Renal cortical epithelial cell (primary cell): ENCODE measurements at places on chromosomes 13 and 19.

- DNase-seq: no peak
Observed at GRCh38 chr13:25116044-25116443, 20.1 kb downstream of the PABPC3 start.

GRCh38 chr19:2072757-2073551, 21.9 kb upstream of the MKNK2 start:
- DNase-seq: no peak

DNA sequence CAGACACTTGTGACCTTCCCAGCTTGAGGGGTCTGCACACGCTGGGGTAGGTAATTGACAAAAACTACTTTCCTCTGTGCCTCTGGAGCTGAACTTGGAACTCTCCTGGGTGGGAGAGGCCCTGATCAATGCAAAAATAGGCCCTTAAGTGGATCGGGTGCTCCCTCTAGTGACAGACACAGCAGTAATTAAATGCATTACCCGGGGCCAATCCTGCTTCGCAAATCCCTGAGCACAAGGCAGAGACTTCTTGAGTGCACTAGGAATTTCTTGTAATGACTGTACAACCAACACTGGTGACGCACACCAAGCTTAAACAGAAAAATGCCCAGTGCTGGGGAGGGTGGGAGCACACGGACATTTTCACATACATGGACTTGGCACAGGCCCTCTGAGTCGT, 10.6 kb upstream of the UBE2S start:
- DNase-seq: peak; percentile 74

DNA sequence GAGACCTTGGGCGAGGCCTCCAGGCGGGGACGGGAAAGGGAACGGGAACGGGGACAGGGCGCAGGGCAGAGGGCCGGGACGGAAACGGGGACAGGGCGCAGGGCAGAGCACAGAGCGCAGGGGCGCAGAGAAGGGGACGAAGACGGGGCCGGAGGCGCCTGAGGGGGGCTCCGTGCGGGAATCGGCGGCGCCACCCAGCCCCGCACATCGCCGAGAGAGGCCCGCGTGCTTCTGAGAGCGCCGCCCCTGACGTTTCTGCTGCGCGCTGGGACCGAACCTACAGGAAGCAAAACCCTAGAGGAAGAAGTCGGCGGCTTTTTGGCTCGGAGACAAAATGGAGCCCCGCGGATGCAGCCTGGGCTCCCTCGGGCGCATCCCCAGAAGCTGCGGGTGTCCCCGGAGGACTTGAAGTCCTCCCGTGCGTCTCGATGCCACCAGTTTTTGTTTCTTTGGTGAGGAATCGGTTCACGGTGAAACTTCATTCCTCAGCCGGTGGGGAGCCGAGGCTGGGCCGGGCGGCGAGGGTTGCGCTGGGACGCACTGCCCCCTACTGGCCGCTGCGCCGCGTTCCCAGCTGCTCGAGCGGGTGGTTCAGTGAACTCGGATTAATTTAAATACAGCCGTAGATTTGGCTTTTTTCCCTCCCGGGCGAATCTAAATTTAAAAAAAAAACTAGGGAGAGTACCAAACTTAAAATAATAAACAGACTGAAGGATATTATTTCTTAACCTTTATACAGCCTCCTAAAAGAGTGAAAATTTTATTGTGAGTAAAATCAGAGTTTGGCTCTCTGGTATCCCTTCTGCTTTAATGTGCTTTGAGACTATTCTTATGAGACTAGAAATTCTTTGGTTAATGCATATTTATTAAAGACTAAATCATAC, 350.0 kb upstream of the ARGLU1 start:
- DNase-seq: peak; percentile 23

DNA sequence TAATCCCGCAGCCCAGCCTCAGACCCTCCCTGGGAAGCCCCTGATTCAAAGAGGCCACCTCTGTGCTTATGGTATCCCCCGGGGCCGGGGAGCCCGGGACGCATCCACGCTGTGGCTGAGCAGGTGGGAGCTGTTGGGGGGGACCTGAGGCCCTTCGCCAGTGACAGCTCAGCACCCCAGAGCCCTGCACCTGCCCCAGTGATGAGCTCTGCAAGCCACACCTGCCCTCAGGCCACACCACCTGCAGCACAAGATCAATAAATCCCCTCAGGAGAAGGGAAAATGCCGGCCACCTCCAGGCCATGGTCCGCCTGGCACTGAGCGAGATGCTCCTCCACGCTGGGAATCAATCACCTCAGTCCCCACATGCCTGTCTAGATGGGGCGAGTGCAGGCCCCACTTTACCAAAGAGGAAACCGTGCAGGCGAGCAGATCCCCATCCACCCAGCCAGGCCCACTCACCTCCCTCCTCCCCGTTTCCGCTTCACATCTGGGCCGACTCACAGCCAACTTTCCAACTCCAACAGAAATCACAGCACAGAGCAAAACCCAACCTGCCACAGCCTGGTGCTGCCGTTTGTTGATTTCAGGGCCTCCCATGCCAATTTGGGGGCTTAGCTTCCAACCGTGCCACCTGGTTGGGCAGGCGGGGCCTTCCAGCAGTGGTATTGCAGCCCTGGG, 12.8 kb downstream of the MOB3A start:
- DNase-seq: no peak

DNA sequence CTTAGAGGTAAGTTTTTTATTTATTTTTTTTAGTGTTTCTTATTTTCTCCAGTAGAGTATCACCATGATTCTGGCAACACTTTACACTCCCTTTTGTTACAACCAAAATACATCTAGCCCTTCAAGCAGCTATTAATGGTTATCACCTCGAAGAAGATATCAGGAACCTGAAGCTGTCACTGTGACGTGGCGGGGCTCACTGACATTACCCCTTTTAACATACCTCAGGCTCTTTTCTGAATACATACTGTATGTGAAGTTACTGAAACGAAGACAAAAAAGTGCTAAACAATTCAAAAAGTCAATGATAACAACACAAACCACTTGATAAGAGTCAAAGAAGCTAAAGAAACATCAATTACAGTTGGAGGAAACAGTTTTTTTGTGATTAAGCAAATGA, 1218.7 kb downstream of the EFNB2 start:
- DNase-seq: no peak

GRCh38 chr19:20252613-20253012, 85.6 kb downstream of the ZNF486 start:
- DNase-seq: no peak

GRCh38 chr13:97004096-97004876, 10.0 kb upstream of the OXGR1 start:
- no peak for DNase-seq

- DNase-seq: peak; percentile 2
Observed at GRCh38 chr19:52896431-52897137, 851 bp downstream of the ZNF320 start.

DNA sequence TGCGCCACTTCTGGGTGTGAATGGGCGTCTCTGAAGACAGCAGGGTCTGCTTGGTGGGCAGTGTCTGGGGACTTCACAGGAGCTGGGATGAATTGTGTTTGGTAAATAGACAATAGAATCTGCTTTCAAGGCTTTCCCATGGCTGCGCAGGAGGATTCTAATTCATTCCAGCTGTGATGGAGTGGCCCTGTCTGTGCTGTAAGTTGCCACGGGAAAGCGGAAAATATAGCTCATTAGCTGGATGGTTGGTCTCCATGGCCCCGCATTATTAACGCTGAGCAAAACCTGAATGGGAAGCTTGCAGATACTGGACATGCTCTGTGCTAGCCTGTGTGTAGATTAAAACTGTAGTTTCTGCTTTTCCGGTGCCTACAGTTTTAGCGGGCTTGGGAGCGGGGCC, 15.6 kb upstream of the C1QTNF9 start:
- no peak for DNase-seq

DNA sequence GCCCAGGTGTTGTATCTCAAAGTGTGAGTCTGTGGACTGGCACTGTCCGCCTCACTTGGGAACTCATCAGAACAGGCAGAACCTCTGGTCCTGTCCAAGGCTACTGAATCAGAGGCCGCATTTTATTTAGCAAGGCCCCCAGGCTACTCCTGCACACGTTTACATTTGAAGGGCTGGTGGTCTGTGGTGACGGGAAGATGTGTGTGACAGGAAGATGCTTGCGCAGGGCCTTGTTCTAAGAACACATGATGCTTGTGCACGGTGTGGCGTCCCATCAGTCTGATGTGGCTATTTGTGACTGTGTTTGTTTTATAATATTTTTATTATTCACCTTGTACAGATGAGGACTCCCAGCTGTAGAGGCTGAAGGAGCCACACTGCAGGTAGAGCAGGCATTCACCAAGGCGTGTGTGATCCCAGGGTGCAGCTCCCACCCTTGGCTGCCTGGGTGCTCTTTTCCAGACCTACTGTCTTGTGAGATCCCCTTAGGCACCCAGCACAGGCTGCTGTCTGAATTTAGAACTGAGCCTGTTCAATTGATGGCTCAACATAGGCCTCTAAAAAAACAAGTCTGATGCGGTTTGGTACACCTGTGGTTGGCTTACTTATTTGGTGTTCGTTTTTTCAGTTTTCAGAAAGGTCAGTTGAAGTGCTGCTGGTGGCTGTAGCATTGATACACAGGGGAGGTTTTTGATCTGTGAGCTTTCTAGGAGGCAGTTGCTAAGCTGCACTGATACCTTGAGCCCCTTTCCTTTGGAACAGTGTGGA, 3.1 kb downstream of the SLC25A15 start:
- DNase-seq: no peak

GRCh38 chr13:27920677-27921420, 1.0 kb downstream of the PDX1 start:
- no peak for DNase-seq

GRCh38 chr13:51697181-51697580, 106.8 kb downstream of the DHRS12 start:
- no peak for DNase-seq

GRCh38 chr19:45451131-45451849, 16.5 kb upstream of the FOSB start:
- DNase-seq: peak; percentile 69

DNA sequence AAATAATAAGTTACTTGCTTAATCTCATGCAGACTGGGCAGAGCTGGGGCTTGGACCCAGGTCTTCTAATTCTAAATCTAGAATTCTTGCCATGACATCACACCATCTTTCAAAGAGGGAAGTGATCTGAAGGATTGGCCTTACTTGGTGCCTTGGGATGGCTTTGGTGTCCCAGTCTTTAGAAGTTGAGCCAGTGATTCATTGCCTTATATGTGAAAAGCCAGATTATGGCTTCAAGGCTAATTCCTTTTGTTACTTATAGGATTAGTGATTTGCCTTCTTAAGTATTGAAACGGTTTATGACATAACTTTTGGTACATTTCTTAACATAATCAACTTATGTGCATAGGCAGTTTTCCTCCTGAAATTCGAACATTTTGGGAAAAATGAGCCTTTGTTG, 14.9 kb downstream of the COG3 start:
- DNase-seq: no peak

DNA sequence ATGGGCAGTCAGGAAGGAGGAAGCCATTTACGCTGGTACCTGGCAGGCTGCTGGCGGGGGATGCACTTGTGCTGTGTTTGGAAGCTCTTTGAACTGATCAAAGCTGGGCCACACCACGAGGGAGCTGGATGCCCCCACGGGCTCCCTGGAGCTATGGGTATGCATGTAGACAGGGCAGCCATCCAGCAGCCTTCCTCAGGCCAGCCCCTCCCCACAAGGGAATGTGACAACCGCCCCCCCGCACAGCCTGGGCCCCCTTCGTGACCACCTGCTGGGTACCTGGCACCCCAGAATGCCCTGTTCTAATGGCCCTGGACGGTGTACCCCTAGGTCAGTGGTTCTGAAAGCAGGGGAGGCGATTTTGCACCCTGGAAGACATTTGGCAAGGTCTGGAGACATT, 42.5 kb upstream of the C19orf12 start:
- DNase-seq: no peak

GRCh38 chr19:31504221-31504620, 155.0 kb upstream of the TSHZ3 start:
- no peak for DNase-seq

DNA sequence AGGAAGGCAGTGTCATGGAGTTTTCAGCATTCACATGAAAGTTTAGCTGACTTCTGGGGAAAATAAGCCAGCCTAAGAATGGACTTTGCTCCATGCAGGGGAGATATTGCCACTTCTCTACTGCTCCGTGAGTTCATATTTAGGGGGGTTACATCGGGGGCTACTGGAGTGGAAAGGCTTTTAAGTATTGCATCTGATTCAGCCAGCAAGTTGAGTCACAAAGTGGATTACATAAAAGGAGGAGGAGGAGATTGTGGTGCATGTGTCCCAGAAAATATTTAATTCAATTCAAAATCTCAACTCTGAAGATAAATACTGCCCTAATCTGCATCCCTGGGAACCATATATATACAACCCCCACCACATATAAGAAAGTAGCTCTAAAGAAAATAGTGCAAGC, 617.2 kb downstream of the DCT start:
- peak; percentile 65 for DNase-seq

- DNase-seq: peak; percentile 28
Observed at GRCh38 chr19:50556282-50557008, 11.8 kb downstream of the LRRC4B start.

DNA sequence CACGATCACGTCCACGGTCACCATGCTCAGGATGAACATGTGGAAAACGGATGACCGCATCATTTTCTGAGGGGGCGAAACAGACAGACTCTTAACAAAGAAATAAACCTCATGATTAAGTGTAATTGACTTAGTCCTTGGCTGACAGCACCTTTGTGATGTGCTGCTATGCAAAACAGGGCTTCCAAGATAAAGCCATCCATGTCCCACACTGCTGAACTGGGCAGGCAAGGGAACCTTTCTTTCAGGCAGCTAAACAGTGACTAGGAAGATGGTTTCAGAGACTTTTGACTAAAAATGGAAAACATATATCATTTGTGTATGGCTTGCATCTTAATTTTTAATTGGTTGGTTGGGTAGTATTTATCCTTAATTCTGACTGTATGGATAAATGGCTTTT, 157.8 kb downstream of the NALCN start:
- DNase-seq: no peak

DNA sequence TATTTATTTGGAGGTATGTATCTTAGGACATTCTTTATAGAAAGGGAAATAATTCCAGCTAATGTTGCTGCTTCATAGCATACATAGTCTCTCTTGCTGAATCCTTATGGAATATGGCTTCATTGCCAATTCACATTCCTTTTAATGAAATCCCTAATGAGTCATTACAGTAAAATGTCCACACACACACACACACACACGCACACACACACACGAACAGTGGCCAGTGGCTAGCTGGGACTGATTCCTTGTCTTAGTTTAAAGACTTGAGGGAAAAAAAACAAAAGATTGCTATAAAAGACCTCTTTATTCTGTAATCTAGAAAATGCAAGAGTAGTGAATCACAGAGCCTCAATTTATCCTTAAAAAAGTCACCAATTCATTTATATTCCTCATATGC, 301.6 kb downstream of the SLITRK6 start:
- no peak for DNase-seq

GRCh38 chr19:31330237-31330636, 19.0 kb downstream of the TSHZ3 start:
- DNase-seq: no peak

DNA sequence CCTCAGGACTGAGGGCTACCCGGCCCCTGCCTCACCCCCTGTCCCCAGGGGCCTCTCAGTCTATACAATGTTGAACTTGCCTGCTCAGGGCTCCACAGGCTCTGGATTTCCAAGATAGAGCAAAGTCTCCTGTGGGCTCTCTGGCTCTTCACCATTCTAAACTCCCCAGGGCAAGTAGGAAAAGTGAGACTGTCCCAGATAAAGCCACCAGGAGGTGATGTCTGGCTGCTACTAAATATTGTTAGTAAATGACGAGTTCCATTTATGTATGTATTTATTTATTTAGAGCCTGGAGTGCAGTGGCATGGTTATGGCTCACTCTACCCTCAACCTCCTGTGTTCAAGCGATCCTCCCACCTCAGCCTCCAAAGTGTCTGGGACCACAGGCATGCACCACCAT, 73.6 kb upstream of the SIAH3 start:
- DNase-seq: no peak
